NCI-H1436 (cell line): ENCODE measurements at places on chromosomes 12 and 14.

GRCh38 chr12:53508534-53509170 lies 1.4 kb upstream of the NPFF start:
- peak; percentile 65 for DNase-seq

DNA sequence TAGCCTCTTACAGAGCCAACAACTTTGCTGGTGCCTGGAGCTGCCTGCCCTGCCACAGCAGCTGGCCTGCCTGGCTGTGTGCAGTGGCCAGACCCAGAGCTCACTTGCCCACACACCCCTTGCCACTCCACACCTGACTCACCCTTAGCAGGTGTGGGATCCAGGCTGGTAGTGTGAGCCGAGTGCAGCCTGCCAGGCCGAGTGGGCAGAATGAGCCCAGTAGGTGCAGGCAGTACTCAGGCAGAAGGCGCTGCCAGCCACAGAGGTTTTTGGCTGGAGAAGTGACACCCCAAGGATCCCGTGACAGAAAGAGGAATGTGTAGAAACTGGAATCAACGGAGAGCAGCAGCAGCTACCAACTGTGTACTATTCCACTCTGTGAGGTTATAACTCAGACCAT lies 29.8 kb upstream of the PYGL start:
- DNase-seq = no peak

- no peak for DNase-seq
Measured at GRCh38 chr14:69363055-69363454, 35.0 kb downstream of the ERH start.

- DNase-seq = no peak
Measured at GRCh38 chr14:106013879-106014376, 487.5 kb downstream of the TMEM121 start.

GRCh38 chr12:90589956-90590355 lies 365.0 kb downstream of the CCER1 start:
- no peak for DNase-seq

DNA sequence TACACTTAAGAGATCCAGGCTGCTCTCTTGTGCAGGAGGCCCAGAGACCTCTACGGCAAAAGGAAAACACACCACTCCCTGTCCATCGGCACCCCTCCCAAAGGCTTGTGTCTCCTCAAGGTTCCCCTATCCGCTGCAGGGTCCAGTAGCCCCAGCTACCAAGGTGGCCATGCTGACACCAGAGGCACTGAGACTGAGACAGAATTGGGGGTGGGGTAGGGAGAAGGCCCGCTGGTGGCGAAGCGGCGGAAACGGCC lies 590 bp downstream of the DDIT3 start:
- DNase-seq = no peak

GRCh38 chr14:99604766-99605298 lies 825 bp upstream of the CCDC85C start:
- no peak for DNase-seq

DNA sequence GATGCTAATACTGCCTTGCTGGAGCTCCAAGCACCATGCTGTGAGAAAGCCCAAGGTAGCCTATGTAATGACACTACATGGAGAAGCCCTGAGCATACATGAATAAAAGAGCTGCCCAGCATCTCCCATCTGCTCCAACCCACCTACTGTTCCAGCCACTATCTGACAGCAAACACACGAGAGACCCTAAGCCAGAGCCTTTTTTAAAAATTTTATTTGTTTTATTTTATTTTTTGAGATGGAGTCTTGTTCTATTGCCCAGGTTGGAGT lies 95.2 kb upstream of the PRICKLE1 start:
- DNase-seq = no peak

GRCh38 chr14:54902143-54902520 lies 494 bp downstream of the GCH1 start:
- DNase-seq = peak; percentile 21

DNA sequence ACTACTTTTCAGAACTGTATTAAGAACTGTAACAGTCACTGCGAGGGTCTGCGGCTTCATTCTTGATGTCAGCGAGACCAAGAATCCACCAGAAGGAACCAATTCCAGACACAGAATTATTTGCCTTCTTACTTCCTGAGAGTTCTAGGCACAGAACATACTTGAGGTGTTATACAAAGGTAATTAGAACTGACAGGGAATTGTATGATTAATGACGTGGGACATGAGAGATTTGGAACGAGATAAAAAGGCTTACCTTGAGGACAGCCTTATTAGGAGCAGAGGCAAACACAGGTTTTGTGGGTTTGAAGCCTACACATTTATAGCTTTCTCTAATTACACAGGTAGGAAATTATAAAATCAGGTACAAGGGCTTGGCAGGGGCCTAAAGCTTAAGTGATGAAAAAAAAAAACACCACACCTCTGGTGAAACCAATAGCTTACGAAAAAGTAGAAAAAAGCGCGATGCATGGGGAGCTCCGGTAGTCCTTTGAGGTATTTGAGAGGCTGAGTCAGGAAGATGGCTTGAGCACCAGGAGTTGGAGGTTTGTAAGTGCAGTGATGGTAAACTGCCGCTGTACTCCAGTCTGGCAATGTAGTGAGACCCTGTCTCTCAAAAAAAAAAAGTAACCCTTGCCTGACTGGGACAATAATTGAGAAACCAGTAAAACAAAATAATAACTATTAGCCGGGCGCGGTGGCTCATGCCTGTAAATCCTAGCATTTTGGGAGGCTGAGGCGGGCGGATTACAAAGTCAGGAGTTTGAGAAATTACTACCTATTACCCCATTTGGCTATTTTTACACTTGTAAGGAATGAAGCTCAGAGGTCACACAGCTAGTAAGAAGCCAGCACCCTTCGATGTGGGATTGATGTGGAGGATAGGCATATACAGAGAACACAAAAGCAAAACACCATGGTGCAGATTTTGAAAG lies 795 bp upstream of the ACOT2 start:
- DNase-seq = no peak

GRCh38 chr12:70247653-70248199 lies 4.5 kb downstream of the CNOT2 start:
- DNase-seq = no peak

DNA sequence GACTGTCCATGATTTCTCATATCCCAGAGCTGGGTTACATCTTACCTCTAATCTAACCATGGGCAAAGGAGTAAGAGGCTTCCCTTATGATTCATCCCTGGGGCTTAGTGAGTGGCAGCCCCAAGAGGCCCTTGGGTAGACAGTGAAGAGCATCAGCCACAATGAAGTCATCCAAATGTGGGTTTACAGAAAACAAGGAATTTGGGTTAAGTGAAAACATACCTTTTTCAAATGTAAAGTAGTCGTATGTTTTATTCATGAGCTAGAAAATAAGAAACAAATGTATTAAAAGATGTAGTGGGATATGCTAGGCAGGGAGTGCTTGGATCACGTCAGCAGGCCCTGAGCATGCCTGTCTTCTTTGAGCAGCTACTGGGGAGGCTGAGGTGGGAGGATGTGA lies 54.0 kb upstream of the ELK3 start:
- DNase-seq = no peak

DNA sequence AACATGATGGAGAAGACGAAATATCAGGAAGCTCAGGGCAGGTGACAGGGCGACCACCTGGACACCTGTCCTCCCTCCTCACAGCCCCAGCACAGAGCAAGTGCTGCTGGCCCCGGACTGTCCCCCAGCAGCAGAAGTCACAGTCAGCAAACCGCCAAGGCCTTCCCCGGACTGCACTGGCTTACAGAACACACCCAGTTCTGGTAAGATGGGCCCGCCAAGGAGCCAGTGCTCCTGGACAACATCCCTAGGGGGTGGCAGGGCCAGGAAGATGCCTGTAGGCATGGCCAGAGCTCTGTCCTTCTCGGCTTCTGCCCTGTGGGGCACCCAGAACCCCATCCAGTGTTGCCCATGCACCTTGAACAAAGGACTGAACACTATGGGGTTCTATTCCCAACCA lies 77.9 kb downstream of the BCL11B start:
- DNase-seq = no peak

- no peak for DNase-seq
Measured at GRCh38 chr14:58732387-58732786, 94.6 kb downstream of the DACT1 start.

- DNase-seq = peak; percentile 93
Measured at GRCh38 chr12:104276273-104277131, 27.0 kb upstream of the EID3 start.

- DNase-seq = no peak
Measured at GRCh38 chr12:124457287-124458219, 109.9 kb downstream of the NCOR2 start.

DNA sequence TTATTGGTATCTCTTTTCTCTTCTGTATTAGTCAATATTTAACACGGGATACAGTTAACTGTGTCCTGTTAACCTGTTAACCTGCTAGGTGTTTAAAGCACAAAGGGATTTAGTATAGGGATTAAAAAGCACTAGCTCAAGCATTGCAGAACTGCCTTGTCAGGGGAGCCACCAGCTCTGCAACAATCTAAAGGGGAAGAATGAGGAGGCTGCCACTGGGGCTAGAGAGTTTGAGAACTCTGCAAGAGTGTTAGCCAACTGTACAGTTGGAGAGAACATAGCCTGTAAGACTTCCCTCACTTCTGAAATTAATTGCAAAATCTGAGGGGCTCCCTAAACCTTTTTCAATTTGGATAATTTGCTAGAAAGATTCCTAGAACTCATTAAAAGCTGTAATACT lies 6.5 kb upstream of the VRK1 start:
- DNase-seq = no peak

- no peak for DNase-seq
Measured at GRCh38 chr12:41092115-41092514, 96.0 kb upstream of the PDZRN4 start.

DNA sequence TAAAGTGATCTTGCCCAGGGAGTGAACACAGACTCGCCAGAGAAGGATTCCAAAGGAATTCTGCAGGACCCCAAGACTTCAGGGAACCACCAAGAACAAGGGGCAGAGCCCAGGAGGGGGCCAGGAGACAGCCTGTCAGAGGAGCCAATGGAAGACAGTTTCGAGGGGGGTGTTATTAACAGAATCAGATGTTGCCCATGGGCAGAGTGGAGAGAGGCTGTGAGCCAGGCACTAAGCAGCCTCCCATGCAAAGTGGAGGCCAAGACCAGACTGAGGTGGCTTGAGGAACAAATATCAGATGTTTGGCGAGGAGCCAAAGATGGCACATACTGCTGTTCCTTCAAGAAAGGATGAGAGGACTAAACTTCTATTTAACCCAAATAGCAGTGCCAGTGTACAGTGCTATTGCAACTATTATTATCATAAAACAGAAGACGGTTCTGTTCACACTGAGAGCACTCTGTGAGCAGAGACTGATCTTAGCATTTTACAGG lies 12.6 kb downstream of the APPL2 start:
- DNase-seq = no peak

DNA sequence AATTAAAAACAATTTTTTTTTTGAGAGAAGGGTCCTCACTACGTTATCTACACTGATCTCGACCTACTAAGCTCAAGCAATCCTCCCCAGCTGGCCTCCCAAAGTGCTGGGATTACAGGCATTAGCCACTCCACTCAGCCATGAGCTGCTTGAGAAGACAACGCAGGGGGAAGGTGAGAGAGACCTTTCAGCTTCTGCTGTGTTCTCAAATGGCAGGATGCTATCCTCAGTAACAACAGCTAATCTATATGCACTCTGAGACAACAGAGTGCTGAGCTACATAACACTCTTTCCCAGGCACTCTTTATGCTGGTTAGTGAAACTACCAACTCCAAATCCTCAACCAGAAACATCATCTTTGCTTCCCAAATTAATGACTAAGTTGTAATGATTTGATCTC lies 526.1 kb downstream of the CCER1 start:
- no peak for DNase-seq

GRCh38 chr14:20782280-20782890 lies 1.3 kb downstream of the RNASE6 start:
- no peak for DNase-seq

DNA sequence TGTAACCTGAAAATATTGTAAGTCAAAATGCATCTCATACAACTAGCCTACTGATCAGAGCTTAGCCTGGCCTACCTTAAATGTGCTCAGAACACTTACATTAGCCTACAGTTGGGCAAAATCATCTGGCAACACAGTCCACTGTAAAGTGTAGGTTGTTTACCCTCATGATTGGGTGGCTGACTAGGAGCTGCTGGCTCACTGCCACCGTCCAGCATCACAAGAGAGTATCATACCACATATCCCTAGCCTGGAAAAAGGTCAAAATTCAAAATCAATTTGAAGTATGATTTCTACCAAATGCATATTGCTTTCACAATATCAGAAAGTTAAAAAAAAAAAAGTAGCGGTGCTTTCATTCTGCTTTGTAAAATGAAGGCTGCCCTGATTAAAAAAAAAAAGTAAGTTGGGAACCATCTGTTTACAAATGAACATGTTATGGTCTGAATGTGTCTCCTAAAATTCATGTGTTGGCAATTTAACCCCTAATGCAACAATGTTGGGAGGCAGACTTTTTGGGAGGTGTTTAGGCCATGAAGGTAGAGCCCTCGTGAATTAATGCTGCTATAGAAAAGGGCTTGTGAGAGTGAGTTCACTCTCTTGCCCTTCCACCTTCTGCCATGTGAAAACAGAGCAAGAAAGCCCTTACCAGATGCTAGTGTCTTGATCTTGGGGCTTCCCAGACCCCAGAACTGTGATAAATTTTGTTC lies 211.8 kb downstream of the PPM1H start:
- DNase-seq = no peak

DNA sequence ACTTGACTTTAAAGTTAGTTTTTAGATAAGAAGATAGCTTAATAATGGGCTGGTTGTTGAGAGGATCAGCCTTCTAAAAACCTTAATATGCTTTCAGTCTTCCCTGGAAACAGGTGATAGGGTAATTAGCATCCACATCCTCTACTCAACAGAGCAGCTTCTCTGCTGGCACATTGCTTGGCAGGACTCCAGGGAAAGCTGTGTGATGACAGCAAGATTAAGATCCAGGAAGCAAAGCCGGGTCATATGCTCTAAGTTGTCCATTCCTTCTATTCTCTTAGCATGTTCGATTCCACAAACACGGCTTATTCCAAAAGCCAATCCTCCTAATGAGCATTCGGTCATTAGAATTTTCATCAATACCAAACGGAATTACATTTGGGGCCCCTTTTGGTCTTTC lies 87.0 kb downstream of the HMGA2 start:
- no peak for DNase-seq
